NCI-H1092 (cell line): ENCODE measurements at places on chromosomes 7 and 10.

- DNase-seq, result no peak
Measured at GRCh38 chr10:95487994-95488393, 73.2 kb downstream of the SORBS1 start.

DNA sequence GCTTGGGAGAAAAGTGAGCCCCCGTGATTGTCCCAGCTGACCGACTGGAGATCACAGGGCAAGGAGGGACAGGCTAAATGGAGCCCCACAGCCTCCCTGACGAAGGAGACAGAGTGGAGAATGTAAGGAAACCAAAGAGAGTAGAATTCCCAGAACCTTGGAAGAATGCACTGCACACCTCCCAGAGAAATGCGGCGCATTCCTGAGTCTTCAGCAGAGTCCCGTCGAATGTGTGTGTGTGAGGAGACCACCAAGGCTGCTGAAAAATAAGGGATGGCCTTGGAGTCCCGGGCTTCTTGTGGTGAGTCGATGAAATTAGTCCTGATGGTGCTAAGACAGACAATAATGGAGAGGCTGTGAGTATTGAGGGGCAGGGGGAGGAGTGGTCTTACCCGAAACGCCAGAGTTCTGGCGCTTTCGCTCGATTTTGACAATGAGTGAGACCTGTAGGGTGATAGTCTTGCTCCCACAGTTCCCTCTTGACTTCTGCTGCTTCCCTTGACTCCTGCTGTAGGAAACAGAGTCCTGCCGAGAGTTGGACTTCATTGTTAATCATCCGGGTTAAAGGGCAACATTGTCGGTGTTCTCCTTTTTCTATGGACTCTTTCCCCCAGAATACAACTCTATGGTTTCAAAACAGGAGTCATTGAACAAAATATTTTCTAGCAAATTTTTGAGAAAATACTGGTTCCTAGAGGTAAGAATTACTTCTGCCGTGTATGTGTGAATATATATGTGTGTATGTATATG lies 103.2 kb downstream of the CNNM2 start:
- DNase-seq, result no peak

DNA sequence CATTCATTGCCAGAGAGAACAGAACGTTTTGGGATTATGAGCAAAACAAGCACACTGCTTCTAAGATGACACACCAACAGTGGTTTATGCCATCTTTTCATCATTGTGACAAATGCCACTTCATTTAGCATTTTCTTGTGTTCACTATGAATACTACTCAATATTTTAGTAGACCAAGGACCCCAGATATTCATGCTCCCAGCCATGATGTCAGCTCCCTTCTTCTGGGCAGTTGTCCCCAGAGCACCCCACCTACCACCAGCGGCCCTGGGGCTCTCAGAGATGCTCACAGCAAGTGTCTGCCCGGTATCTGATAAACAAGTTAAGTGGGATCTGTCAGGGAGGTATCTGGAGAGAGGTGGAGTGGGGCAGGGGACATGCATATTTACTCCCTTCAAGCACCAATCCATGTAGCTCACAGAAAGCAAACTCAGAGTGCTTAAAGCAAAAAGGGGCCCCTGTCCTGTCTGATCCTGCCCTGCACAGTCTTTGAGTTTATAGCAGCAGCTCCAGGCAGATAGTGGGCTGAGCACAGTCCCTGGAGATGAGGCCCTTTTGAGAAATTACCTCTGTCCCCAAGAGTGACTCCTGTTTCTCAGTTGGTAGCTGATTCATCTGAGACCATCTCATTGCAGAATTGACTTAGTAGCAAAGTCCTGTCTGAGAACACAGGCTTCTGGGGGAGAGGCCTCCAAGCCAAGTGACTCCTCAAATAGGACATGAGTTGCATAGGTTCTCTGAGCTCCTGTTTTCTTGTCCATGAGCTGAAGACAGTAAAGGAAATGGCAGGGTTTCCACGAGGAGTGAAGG lies 281.8 kb upstream of the KLF6 start:
- DNase-seq, result no peak

DNA sequence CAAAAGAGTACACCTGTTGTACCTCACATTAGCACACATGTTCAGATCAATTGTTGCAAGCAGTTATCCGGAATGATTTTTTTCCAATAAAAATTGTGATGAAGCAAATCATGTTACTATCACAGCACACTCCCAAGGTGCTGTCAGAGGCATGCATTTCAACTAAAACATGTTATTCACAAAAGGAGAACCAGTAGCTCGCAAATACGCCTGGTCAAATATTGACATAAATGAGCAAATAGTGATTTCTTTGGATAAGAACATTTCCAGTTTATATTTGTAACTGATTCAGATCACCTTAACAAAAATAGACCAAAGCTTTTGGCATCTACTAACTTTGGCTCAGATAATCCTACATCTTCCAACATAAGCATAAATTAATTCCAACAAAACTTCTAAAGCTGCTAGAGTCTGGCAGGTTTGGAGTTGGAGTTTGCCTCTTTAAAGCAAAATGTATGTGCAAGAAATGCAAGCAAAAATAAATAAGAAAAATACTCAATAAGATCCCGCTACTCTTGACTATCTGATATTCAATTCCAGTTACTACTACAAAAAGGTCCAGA lies 208.0 kb downstream of the SFMBT2 start:
- DNase-seq, result peak; percentile 0

DNA sequence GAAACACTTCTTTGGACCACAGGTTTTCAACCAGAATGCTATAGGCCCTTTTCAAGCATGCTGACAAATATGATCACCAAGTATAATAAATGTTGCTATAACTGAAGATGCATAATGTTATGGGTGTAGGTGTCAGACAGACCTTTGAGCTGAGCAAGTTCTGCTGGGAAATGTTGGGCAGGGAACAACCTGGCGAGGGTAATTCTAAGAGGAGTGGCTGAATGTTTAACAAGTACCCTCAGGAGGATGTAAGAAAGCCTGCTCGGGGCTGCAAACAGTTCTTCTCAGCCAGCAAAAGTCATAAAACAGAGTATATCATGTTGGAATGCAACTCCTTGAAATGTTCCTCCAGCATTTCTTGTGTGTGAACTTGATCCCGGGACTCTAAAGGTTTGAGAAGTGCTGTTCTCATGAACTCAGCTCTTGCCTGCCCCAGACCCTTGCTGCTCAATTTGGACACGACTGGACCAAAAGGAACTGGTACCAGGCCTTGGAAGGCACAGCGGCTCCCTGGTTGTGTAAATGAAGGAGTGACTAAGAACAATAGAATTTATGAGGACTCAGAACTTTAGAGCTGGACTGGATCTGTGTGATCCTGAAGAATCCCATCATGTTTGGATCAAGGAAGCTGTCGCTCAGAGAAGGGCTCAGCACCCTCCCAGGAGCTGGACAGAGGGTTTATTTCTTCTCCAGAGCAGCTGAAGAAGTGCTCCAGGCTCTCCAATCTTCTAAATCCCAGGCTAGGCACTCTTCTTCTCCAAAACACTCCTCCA lies 143.2 kb upstream of the ANK3 start:
- DNase-seq, result no peak

- DNase-seq, result no peak
Measured at GRCh38 chr7:69708857-69709256, 110.6 kb downstream of the AUTS2 start.

DNA sequence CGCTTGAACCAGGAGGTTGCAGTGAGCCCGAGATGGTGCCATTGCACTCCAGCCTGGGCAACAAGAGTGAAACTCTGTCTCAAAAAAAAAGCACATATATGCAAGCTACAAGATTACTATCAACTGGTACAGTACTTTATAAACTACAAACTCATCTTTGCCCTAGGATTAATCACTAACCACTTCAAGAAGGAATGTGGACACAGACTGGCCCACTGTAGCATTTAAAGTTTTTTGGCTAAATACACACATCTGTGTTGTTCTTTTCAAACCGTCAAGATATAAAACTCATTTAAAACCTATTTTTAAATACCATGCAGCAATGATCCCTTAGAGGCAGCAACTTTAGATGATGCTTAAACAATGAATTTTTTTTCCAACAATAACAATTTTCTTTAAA lies 205.4 kb downstream of the IMMP2L start:
- DNase-seq, result no peak

GRCh38 chr7:1454542-1454941 lies 4.7 kb downstream of the MICALL2 start:
- DNase-seq, result no peak

GRCh38 chr7:19971956-19972355 lies 198.5 kb upstream of the TMEM196 start:
- DNase-seq, result no peak

GRCh38 chr7:91713669-91714068 lies 166.8 kb downstream of the MTERF1 start:
- DNase-seq, result no peak

- peak; percentile 52 for DNase-seq
Measured at GRCh38 chr7:86926732-86927131, 132.7 kb downstream of the ELAPOR2 start.

DNA sequence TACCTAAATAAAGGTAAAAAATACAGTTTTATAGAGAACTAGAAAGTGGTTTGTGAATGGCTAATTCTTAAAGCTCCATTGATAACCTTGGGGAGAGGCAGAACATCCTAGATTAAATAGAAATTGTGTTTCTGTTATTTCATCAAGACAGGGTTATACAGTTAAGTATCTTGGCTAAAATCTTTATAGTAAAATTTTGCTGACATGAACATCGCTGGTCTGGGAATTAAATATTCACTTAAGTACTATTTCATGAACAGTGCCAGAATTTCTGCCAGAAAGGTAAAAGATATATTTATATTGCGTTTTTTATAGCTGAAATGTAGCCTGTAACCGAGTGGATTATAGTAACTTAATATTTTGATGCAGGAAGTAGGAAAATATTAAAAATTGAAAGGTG lies 53.7 kb upstream of the HBP1 start:
- no peak for DNase-seq

DNA sequence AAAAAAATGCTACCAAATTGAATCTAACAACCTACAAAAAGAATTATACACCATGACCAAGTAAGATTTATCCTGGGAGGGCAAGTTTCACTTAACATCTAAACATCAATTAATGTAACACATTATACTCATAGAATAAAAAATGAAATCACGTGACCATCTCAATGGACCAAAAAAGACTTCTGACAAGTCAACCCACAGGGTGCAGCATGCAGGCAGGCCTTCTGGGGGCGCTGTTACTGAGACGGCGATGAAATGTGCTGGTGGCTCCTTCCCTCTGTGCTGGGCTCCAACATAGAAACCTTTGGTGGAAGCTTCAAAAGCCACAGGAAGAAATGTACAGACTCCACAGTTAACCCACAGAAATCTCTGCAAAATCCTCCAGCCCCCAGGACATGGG lies 103.1 kb downstream of the INHBA start:
- DNase-seq, result no peak
